ENCODE measurements at places on chromosomes 16 and 17.

GRCh38 chr16:57700781-57701551 lies 6.4 kb downstream of the DRC7 start:
- DNase-seq: no peak

GRCh38 chr16:47026492-47026891 lies 53.0 kb upstream of the DNAJA2 start:
- no peak for DNase-seq

GRCh38 chr17:29958947-29959657 lies 17.7 kb downstream of the EFCAB5 start:
- peak; percentile 64 for DNase-seq

DNA sequence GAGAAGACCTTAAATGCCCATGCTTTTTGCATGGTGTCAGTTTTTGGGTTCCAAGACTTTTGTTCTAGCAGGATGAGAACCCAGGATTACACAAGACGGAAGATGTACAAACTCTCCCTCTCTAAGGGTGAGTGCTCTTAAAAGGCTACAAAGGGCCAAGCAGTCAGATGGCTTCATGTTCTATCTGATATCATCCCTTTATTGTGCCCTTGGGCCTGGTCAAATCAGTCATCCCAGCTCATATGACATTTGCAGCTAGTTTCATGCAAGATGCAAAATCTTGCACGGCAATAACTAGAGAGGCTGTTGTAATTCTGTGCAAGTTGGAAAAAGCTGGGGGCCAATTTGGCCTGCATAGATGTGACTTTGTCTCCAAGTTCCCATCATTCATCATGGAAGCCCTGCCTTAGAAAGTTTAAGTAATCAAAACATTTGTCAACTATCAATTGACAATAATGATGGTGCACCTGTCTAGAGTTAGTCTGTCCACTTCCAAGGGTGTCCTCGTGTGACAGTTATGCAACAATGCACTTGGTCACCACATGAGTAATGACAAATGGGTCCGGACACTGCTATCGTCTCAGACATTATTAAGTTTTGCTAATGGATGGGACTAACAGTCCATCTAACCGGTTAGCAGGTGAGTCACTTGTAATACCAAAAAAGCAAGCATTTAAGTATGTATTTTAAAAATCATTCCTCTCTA lies 58.6 kb upstream of the ZFHX3 start:
- DNase-seq: no peak

- no peak for DNase-seq
Observed at GRCh38 chr17:28370744-28371103, 617 bp upstream of the VTN start.

- DNase-seq: no peak
Observed at GRCh38 chr17:9499041-9499440, 76.6 kb downstream of the STX8 start.

- DNase-seq: no peak
Observed at GRCh38 chr17:2801841-2802240, 5.6 kb downstream of the RAP1GAP2 start.

- peak; percentile 86 for DNase-seq
Observed at GRCh38 chr17:68456339-68457167, 743 bp downstream of the WIPI1 start.

- DNase-seq: no peak
Observed at GRCh38 chr16:28835864-28836760, 10.0 kb downstream of the TUFM start.

All from HT1080 (cell line).